ENCODE measurements at places on chromosomes 12 and 14.

DNA sequence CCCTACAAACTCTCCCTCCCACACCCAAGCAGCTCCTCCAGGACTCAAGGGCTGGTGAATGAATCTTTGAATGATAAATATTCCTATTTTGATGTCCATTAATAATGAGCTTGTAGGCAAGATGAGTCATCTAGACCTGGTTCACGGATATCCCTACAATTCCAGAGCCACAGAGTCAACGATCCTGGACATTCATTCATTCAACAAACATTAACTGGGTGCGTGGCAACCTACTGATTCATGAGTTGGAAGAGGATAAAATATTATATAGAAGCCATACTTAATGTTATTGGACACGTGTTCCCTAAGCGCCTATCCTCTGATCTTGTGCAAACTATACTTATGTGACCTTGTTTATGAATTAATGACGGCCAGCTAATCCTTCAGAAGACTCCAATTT lies 420 bp upstream of the OTUB2 start:
- no peak for DNase-seq

- no peak for DNase-seq
Observed at GRCh38 chr14:23346693-23347405, 5.8 kb downstream of the SLC22A17 start.

DNA sequence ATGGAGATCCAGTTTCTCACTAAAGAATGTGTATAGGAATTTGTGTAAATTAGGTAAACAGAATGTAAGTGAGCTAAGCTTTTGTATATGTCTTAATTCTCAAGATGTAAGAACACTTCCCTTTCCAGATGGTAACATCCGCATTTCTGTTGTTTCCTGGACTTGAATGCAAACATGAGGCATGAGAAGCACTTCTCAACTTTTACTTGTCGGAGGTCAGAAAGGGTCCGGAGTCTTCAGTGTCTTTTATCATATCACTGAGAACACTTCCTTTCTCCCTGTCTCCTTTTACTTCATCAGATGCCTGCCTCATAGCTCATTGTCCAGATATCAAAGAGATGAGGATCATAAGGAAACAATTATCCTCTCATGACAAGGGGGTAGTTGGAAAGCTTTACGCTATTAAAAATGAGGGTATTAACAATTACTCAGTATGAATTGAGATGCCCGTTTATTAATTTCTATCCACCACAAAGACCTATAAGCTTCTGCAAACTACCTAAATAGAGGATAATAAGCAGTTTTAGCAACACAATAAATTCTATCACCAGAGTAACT lies 214.1 kb upstream of the FLRT2 start:
- DNase-seq = no peak

GRCh38 chr14:54633076-54633475 lies 66.1 kb downstream of the SAMD4A start:
- no peak for DNase-seq

GRCh38 chr12:108722463-108722862 lies 8.9 kb downstream of the CORO1C start:
- no peak for DNase-seq

DNA sequence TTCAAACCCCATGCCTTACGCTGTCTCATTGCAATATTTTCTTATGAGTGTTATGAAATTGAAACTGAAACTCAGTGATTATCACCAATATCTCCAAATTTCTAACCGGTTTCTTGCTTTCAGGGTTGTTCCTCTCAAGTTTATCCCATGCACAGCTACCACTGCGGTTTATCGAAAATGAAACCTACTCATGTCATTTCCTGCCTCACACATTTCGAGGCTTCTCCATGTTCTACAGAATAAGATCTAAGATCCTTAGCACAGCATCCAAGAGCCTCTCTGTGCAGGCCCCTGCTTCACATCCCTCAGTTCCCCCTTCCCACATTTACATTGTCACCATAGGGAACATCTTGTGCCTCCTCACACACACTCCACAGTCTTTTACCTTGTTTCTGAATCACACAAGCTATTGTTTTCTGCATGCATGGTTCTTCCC lies 45.5 kb upstream of the FAR2 start:
- DNase-seq = no peak

- no peak for DNase-seq
Observed at GRCh38 chr12:29559198-29559597, 61.7 kb upstream of the OVCH1 start.

DNA sequence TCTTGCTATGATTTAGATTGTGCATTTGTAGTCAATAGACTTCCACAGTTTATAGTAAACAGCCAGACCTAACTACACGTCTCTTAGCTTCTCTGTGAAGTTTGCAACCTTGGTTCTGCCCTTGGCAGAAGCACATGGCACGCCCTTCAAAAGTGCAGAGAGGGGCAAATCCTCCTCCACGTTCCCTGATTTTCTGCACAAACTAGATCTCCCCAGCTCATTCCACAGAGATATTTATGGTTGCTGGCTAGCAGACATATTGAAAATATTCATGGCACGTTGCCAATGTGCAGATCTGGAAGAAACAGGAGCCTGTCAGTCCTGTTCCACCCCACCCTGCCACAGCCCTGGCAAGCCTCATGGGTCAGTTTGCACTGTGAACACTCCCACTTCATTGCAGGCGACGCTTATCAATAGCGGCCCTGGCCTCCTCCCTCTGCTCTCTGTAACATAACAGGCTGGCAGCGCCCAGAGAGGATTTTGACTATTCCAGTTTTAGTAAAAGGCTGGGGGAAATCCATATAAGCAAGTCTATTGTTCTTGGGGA lies 6.5 kb upstream of the LGALS3 start:
- DNase-seq = no peak

All from NCI-H1436 (cell line).